ENCODE measurements at places on chromosomes 6 and 20.
A peak's percentile ranks its signal among the peaks of the same experiment; 100 is the strongest.

DNA sequence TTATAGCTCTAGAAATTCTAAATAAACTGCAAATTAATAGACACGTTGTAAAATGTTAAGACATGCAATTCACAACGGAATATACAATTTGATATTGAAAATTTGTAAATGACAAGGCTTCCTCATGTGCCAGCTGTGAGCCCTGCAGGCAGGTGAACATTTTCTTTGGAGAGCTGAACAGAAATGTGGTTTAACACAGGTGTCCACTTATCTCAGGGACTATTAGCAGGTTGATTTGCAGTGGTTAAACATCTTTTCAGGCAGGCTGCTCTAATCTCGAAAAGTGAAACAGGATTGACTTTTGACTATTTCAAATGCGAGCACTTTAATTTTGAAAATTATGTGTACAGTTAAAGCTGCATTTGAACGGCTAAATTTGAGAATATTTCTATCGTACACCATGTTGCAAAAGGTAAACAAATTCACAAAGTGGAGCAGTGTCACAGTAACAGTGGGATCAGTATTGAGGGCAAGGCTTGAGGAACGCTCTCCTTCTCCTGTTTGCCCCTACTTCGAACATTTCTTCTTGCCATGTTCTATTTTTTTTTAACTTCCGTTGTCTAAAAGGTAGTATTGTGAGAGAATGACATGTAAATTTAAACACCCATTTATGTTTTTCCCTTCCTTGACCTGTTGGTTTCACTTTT is 210.8 kb downstream of the CDKAL1 start:
- DNase-seq: no peak

DNA sequence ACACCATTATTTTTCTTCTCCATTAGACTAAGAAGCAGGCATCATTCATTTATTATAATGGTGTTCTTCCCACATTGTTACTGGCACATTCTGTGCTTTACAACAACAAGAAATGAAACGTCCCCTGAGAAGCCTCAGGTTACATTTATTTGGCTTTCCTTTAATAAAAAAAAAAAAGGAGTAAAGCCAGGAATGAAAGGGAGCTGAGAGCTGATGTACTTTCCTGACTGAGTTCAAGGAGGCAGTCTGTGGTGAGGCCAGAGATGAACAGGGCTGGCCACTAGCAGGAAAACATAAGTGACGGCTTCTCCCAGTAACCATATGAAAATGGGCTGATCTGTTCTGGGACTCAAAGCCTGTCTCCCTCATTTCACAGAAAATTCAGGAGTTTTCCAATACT is 742.1 kb downstream of the MAFB start:
- no peak for DNase-seq

GRCh38 chr6:29395331-29395730 is at the start of gene OR12D2:
Gene OR12D2, plus strand, starts transcription at chr6:29395631. Its CDS starts 1,069 bp downstream, at chr6:29396700.
- DNase-seq: no peak

DNA sequence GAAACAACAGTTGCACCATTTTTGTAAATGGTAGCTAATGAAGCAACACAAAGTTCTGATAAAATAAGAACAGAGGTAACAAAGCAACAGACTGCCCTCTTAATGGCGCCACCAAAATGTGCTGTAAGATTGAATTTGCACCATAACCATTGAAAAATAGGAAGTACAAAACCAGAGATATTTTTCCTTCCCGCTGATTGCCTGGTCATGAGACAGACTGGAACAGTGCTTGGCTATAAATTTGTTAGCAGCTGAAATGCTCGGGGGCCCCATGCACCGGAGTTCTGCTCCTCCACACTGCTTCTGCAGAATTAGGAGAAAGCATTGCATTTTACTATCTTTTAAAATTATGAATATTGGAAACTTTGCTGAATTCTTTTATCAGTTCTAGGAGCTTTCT is 164.4 kb upstream of the QKI start:
- no peak for DNase-seq

DNA sequence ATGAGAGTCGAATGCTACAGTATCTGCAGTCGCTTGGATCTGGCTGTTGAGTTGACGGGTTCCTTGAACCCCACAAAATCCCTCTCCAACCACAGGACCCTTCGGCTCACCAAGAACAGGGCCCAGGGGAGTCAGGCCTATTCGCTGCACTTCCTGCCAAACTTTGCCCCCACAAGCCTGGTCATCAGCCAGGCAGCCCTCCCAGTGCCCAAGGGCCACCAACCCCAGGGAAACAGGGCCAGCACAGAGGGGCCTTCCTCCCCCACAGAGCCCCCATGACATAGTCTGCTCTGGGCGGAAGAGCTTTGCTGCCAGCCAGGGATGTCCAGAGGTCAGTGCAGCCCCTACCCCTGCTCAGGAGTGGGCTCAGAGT is 34.5 kb upstream of the MRGBP start:
- no peak for DNase-seq

GRCh38 chr6:74550821-74551220 is 655.0 kb downstream of the COL12A1 start:
- DNase-seq: no peak

DNA sequence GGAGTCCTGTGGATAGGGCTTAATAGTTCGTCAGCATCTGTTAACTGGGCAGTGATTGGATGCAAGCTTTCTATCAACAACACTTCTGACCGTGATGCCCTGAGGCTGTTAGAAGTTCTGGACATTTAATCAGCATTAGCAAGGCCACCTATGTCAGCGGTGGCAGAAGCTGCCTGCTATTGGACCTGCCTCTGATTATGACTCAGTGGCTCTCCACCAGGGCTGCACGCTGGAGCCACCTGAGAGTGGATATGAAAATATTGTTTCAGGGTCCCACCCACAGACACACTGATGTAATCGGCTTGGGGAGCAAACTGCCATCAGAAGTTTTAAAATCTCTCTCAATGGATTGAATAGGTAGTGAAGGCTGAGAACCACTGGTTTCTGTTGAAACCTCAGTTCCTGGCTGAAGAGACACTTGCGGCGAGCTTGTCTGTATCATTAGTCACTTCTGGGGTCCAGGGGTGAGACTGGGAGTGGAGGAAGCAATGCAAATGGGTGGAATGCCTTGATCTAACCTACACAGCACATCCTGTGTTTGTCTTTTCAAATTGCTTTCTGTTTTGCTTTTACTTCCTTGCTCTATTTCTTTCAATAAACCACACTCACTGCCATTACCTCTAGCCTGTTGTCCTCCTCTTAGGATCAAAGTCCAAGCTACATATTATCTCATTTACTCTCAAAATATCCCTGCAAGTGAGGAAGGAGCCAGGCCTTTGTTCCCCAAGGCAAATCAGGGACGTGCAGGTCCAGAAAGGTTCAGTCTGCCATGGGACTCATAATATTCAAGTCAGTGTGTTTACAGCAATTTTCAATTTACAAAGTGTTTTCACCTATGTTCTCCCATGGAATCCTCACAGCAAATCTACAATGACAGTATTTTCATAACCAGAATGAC is 4.2 kb downstream of the CLIC5 start:
- DNase-seq: peak; percentile 82

GRCh38 chr20:1993986-1994385 is at the start of gene PDYN:
Gene PDYN, minus strand, starts transcription at chr20:1994058. Its CDS starts 10,974 bp downstream, at chr20:1983084.
- no peak for DNase-seq

DNA sequence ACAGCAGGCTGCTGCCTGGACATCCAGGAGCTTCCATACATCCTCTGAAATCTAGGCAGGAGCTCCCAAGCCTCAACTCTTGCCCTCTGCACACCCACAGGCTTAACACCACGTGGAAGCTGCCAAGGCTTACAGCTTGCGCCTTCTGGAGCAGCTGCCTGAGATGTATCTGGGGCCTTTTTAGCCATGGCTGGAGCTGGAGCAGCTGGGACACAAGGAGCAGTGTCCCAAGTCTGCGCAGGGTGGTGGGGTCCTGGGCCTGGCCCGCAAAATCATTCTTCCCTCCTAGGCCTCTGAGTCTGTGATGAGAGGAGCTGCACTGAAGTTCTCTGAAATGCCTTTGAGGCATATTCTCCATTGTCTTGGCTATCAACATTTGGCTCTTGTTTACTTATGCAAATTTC is 255.0 kb downstream of the DLL1 start:
- DNase-seq: no peak

DNA sequence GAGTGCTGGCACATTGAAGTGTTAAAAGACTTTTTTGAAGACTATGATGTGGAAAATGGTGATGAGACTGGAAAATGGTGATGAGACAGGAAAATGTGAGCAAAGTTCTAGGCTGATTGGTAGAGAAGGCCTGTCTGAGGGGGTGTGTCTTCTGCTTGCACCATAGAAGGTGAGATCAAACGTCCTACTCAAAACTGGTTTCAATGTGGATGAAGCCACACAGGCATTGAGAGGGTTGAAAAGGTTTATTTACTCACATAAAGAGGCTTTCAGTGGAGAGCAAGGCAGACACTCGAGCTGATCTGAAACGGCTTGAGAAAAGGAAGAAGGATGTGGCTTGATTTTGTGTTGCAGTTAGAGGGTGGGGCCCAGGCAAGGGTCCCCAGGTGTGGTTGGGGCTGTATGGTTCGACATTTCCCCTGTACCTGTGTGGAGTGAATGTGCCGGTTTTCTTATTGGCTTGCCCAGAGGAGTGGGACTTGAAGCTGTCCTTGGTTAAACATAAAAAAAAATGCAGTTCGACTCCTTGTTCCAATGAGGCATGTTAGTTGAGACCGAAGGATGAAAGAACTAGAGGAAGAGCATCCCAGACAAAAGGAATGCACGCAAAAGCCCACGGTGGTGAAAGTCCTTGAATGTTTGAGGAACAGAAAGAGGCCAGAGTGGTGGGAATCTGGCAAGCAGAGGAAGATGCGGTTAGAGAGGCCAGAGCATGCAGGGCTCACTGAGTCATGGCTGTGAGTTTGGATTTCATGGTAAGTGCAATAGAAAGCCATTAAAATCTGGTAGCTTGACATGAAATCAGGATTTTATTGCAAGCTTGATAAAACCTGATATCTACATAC is 172.3 kb downstream of the EPM2A start:
- DNase-seq: no peak

- DNase-seq: no peak
Observed at GRCh38 chr6:106101466-106101865, 15.3 kb downstream of the PRDM1 start.

GRCh38 chr20:62336329-62336728 is 30.8 kb downstream of the LAMA5 start:
- DNase-seq: peak; percentile 36

DNA sequence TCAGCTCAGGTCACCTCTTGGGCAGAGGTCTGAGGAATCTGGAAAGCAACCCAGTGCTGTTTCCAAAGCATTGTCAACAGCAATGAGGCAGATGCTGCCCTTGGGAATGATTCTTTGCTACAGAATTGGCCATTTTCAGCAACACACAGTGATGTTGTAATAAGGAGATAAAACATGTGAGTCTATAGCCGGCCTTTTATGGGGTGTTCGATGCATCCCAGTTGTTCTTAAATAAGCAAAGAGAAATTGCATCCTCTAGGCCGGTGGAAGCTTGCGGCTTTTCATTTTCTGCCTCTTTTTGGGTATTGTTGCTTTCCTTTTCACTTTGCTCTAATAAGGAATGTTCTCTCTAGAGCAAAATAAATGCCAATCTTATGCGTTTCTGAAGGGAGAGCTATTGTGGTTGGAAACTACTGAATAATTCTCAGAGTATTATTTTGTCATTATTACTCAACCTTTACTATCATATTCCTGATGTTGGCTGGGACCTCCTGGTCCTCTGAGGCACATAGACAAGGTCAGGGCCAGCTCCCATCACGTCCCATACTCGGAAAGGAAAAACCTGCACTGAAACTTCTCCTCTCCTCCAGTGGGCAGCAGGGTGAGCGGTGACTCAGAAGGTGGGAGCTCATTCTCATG is 214.2 kb downstream of the CDH26 start:
- no peak for DNase-seq

- DNase-seq: no peak
Observed at GRCh38 chr6:162404951-162405350, 322.6 kb downstream of the PRKN start.

DNA sequence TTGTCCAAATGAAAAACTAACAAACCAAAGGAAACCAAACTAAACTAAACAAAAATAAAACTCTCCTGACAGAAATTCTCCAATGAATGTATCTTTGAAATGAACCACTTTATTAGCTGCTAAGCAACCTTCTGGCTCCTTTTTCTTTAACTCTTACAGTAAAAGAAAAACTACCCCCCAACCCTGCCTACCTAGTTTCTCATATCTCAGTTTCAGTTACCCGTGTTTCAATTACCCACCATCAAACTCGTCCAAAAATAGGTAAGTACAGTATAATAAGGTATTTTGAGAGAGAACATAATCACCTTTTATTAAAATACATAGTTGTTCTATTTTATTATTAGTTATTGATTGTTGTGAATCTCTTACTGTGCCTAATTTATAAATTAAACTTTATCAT is 177.4 kb upstream of the THEMIS start:
- no peak for DNase-seq

GRCh38 chr20:699811-700338 is 24.3 kb upstream of the SCRT2 start:
- DNase-seq: no peak

GRCh38 chr20:38091441-38092216 is 58.1 kb downstream of the RPRD1B start:
- no peak for DNase-seq

DNA sequence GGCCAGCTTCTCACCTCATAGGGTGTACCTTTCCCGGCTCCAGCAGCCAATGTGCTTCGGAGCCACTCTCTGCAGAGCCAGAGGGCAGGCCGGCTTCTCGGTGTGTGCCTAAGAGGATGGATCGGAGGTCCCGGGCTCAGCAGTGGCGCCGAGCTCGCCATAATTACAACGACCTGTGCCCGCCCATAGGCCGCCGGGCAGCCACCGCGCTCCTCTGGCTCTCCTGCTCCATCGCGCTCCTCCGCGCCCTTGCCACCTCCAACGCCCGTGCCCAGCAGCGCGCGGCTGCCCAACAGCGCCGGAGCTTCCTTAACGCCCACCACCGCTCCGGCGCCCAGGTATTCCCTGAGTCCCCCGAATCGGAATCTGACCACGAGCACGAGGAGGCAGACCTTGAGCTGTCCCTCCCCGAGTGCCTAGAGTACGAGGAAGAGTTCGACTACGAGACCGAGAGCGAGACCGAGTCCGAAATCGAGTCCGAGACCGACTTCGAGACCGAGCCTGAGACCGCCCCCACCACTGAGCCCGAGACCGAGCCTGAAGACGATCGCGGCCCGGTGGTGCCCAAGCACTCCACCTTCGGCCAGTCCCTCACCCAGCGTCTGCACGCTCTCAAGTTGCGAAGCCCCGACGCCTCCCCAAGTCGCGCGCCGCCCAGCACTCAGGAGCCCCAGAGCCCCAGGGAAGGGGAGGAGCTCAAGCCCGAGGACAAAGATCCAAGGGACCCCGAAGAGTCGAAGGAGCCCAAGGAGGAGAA is 10.5 kb downstream of the GNAS-AS1 start:
- DNase-seq: no peak
